Gastrocnemius medialis (tissue), 4 donors: ENCODE measurements at places on chromosomes 2 and 18. TPM values are rescaled to one million over a fixed set of nuclear protein-coding genes. Genes with fewer than 3 reads are reported as not detected.

The TMEM17 gene
- 1.8 TPM for total RNA-seq

The CLEC4F gene
- total RNA-seq = 0.59 TPM

The TMEM247 gene
- not detected for total RNA-seq

The ETAA1 gene
- total RNA-seq = 4.6 TPM

The MYO7B gene
- total RNA-seq = 0.51 TPM

The WDR35 gene
- 4.5 TPM for total RNA-seq

The KANSL1L gene
- 20.1 TPM for total RNA-seq

The ICOS gene
- not detected for total RNA-seq

The HYCC2 gene
- 4.4 TPM for total RNA-seq

The CENPO gene
- total RNA-seq = 2.1 TPM

The DTNA gene
- total RNA-seq = 63.9 TPM

The ATIC gene
- total RNA-seq = 41.9 TPM

The M1AP gene
- total RNA-seq = 0.20 TPM

The CENPA gene
- total RNA-seq = 0.22 TPM

The SERPINB13 gene
- total RNA-seq = not detected

The FEV gene
- not detected for total RNA-seq
